ENCODE measurements at places on chromosomes 7 and 10.

DNA sequence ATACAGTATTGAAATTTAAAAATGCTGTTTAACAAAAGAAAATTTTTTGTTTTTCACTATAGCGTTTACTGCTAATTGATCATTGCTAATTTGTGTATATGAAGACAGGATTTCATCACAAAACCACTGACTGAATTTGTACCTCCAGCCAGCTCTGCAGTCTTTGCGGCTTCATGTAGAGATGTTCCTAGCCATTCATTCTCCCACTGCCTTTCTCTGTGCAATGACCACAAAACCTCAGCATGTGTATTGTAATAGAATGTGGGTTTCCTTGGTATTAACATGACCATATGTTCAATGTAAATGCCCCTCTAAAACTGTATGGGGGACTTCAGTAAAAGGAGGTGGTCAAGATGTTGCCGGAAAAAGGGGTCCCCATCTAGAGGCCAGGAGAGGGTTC lies 81.1 kb upstream of the STEAP1B start:
- DNase-seq = no peak

- DNase-seq = no peak
Measured at GRCh38 chr7:80493121-80493849, 18.6 kb downstream of the GNAT3 start.

GRCh38 chr10:69348816-69349541 lies 67.7 kb downstream of the TACR2 start:
- no peak for DNase-seq

- no peak for DNase-seq
Measured at GRCh38 chr10:61408105-61408504, 45.1 kb downstream of the TMEM26 start.

GRCh38 chr7:41916450-41916927 lies 213.6 kb upstream of the INHBA start:
- DNase-seq = no peak

DNA sequence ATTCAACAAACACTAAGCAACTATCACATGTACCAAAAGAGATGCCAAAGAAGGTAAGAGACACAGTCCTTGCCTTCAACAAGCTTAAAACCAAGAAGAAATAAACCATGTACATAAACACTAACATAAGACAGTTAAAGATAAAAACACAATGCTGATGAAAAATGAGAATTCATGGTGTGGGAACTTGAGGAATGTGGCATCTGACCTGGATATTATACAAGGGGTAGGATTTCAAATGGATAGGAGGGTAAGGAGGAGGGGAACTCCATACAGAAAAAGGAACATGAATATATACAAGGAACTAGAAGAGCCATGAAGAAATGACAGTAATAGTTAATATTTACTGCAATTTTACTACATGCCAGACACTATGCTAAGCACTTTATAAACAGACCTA lies 11.0 kb downstream of the HIBADH start:
- no peak for DNase-seq

DNA sequence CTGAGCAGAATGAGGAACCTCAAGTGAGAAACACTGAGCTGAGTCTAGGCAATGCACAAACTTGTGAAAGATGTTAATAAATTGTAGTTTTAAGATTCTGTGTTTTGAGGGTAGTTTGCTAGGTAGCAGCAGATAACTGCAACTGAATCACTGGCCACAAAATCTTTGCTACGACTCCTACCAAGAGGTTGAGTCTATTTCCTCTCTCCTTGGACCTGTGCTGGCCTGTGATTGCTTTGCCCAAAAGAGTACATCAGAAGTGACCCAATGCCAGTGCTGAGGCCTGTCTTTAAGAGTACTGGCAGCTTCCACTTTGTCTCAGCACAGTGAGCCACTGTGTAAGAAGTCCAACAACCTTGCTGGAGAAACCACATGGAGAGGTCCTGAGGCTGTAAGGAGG lies 11.9 kb upstream of the TSPAN13 start:
- no peak for DNase-seq

DNA sequence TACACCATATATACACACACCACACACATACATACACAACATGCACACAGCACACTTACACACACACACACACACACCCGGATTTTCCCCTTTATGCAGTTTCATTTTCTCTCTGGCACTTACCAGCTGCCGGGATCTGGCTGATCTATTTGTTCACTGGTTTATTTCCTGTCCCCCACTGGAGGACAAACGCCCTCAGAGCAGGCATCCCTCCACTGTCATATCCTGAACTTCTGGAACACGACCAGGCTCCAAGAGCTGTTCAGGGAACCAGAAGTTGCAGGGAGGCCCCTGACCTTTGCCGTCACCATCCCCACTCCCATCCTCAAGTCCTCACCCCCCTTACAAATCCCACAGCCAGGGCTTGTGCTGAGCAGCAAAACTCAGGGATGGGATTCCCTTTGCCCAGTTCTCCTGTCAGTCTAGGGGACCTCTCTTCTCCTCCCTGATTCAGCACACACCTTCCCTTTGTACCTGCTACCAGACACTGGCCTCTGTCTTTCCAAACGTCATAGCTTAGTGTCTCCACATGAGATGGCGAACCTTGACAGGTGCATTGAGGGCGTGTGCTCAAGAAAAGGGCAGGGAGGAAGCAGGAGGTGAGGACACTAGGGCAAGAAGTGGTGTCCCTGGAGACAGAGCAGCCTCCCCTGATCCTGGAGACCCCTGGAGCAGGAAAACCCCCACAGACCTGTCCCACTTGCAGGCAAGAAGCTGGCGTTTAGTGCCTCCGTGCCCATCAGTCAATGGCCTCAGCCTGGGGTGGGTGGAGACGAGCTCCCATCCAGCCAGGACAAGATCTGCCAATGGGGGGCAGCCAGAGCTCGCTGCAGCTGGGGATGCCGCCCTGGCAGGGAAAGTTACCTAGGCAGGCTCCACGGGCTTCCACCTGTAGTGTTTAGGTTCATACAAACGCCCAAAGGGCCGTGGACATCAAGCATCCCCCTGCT lies 12.7 kb upstream of the DOCK1 start:
- DNase-seq = no peak

DNA sequence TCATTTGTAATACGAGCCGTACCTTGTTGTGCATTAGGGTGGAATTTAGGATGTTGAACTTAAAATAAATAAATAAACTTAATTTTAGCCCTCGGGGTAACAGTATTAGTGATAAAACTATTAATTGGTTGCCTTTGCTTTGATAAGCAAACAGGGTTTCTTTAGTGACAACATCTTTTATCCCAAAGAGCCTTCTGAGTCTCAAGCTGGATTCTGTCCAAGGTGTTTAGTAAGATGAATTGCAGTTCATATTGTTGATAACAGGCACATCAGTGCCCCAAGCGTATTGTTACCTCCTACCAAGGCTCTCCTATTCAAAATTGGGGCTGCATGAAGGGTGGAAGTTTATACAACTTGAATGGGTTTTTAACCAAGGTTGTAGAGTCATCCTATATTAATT lies 144.4 kb upstream of the CELF2 start:
- DNase-seq = no peak

DNA sequence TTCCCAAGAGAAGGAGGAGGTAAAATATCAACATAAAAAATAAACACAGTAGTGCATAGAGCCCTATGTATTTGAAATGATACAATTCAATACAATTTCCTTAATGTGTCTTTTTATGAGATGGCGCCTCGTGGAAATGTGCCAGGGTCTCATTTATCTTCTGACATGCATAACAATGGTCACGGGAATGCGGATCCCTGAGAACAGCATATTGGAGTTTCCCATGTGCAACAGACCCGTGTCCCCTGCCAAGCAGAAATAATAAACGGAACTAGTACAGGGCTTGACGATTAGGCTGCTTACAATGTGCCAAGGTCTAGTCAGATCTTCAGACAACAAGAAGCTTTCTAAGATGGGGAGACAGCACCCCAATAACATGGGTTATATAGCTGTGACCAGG lies 217.9 kb downstream of the ARHGAP21 start:
- no peak for DNase-seq

DNA sequence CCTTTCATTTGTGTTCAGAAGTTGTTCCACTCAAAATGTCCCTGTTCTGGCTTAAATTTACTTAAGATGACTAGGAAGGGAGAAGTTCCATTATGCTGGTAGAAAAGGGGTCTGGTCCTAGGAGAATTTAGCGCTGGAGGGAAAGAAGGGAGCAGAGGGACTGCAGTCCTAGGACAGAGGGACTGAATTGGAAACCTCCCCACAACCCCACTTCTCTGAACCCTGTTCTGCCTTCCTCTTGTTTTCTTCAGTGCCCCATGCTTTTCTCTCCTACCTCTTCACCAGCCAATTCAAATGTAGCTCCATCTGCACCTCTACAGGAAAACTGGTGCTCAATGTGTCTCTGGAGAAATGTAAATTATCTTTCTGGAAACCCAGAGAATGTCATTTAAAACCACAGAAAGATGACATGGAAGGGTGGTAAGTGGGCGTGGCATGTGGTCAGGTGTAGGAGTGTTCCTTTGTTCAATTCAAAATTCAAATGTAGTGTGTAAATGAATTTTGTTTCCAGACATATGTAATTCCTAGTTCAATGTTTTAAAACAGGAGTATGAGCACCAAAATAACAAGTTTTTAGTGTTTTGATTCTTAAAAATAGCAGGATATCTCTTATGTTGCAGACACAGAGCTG lies 24.0 kb upstream of the RHOBTB1 start:
- peak; percentile 25 for DNase-seq

- DNase-seq = no peak
Measured at GRCh38 chr10:47359626-47360418, 11.7 kb downstream of the RBP3 start.

- DNase-seq = no peak
Measured at GRCh38 chr7:41054960-41055661, 647.8 kb downstream of the INHBA start.

GRCh38 chr10:69044546-69044945 lies 43.4 kb upstream of the SRGN start:
- DNase-seq = no peak

DNA sequence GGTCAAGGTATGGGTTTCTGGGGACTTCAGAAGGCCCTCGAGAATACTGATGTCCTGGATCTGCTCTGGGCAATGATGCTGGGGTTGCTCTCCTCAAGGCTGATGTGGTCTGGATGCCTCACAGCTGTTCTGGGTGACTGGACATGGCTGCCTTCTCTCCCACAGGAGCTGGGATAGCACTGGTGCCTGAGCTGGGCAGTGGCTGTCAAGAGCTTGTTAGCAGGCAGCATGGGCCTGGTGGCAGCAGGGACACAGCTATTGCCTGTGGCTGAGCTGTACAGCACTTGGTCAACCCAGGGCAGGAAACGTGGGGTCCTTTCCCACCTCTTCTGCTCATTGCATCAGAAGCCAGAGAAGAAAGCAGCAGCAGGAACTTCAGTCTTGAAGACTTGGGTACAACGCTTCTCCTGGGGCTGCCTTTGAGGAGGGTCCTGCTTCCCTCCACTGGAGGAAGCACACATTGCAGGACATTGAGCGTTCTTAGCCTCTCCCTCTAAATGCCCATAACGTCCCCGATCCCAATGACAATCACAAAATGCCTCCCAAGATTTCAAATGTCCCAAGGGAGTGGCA lies 13.0 kb downstream of the ADCYAP1R1 start:
- DNase-seq = no peak

DNA sequence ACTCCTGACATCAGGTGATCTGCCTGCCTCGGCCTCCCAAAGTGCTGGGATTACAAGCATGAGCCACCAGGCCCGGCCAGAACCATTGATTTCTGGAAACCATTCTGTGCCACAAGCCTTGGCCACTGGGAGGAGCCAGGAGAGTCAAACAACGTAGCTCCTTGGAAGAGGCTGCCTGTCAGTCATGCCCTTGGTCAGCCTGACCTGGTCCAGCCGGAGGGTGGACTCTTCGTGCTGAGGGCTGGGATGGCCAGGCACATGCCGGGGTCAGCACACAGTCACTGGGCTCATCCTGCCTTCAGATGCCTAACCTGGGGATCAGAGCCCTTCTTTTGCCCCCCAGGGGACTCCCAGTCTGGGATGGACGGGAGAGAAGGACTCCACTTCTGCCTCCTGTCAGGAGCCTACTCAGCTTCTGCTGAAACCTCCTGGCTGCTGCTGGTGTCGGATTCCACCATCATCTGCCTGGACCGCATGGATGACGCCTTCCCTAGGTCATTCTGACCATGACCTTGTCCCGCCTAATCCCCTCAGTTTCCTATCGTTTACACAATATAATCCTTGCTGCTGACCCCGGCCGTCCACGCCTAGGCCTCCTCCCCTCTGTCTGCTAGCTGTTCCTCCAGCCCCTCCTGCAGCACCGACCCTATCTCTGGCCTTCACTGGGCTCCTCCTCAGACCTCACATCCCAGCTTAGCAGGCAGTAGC lies 30.4 kb downstream of the TMEM270 start:
- DNase-seq = no peak

- no peak for DNase-seq
Measured at GRCh38 chr10:34761453-34761852, 53.6 kb downstream of the PARD3 start.

DNA sequence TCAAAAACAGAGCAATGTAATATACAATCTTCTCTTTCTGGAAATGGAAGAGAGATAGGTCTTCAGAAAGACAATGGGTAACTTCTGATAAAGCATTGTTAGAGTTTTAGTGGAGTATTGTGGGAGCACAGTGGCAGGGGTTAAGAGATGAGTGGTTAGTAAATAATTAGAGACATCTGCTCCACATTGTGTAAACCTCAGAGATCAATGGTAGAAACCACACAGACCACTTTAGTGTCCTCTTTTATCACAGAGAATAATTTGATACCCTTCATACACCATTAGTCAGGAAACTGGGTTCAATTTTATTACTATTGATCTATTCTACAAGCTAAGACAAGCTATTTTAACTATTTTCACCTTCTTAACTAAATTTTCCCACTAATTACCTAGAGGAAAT lies 35.9 kb upstream of the MAGI2 start:
- no peak for DNase-seq

DNA sequence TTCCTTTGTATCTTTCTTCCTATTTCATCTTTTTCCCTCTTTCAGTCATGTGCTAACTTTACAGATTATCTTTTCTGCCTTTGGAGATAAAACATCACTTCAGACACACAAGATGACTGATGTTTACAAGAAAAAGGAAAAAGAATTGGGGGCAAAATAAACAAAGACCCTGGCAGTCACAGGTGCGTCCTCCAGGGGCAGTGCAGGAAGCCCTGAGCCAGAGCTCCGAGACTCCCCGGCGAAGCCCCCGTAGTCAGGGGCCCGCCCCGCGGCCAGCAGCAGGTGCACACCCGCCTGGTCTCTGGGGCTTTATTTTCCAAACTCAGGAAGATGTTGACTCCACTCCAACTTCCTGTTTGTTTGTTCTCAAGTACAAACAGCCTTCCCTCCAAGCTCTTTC lies 10.2 kb downstream of the STK32C start:
- DNase-seq = no peak

- peak; percentile 11 for DNase-seq
Measured at GRCh38 chr7:105352018-105352612, 36.6 kb downstream of the SRPK2 start.

- no peak for DNase-seq
Measured at GRCh38 chr10:49344840-49345239, 45.9 kb downstream of the C10orf71 start.

- DNase-seq = no peak
Measured at GRCh38 chr7:115227473-115228235, 305.8 kb downstream of the MDFIC start.

GRCh38 chr7:75944507-75944906 lies 29.6 kb downstream of the POR start:
- DNase-seq = no peak

GRCh38 chr7:40186586-40186985 lies 51.8 kb downstream of the SUGCT start:
- DNase-seq = no peak
